ENCODE measurements at places on chromosomes 12 and 14. TPM values are rescaled to one million over a fixed set of nuclear protein-coding genes. Genes with fewer than 3 reads are reported as not detected.

The OR6C2 gene
- not detected for polyA plus RNA-seq

The SPATA7 gene
- 3.1 TPM for polyA plus RNA-seq

The STAC3 gene
- polyA plus RNA-seq = 0.61 TPM

The CACNA1C gene
- polyA plus RNA-seq = 68.2 TPM

The OR4E2 gene
- polyA plus RNA-seq = not detected

The SNAPC1 gene
- polyA plus RNA-seq = 6.3 TPM

The SLC2A3 gene
- 4.6 TPM for polyA plus RNA-seq

The DPY19L2 gene
- 56.5 TPM for polyA plus RNA-seq

The C12orf50 gene
- polyA plus RNA-seq = 0.10 TPM

The RILPL2 gene
- 2.2 TPM for polyA plus RNA-seq

The HVCN1 gene
- polyA plus RNA-seq = 9.5 TPM

The ISM2 gene
- not detected for polyA plus RNA-seq

The TAS2R50 gene
- polyA plus RNA-seq = 0.27 TPM
